CD4-positive, CD25-positive, alpha-beta regulatory T cell (primary cell): ENCODE measurements at places on chromosomes 3 and 15. TPM values are rescaled to one million over a fixed set of nuclear protein-coding genes. Genes with fewer than 3 reads are reported as not detected.

CLDN1 gene
- 0.39 TPM for total RNA-seq

GPR176 gene
- not detected for total RNA-seq

ABTB1 gene
- total RNA-seq = 130 TPM

ATP2B2 gene
- not detected for total RNA-seq

CACNA1D gene
- 0.44 TPM for total RNA-seq

CCR8 gene
- 87.2 TPM for total RNA-seq

OIP5 gene
- total RNA-seq = 0.96 TPM

KLHL6 gene
- total RNA-seq = 48.2 TPM

DUOX2 gene
- total RNA-seq = not detected

ESYT3 gene
- total RNA-seq = not detected
